COLO829 (cell line): ENCODE measurements at places on chromosomes 7 and 10.

DNA sequence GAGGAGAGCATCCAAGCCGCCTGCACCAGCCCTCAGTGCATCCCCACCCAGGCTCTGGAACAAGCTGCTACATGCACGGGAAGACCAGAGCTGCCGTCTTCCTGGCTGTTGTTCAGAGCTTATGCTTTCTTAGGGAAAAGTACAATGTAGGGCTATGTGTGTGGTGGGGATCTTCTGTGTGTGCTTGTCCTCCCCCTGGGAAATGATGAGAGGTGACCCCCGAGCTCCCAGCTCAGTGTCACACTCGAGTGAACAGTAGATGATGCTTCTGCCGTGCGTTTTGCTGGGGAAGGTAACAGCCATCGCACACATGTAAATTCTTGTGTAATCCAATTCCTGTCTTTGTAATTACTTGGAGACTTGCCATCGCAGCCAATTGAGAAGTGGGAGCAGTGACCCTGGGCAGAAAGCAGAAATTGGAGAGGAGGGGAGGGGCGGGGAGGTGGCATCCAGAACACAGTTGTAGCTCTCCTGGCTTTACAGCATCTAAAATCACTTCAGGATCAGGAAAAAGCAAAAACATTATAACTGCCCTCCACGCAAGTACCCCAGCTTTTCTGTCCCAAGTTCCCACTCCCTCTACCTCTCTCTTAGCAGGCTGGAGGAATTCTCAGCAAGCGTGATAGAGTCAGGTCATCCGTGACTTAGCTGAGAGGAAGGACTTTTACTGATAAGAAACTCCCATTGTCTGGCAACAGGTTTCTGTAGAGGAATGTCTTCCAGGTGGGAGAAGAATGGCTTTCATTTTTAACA, 149.6 kb downstream of the TCF7L2 start:
- DNase-seq = no peak

GRCh38 chr10:28242555-28243204, 60.2 kb downstream of the MPP7 start:
- DNase-seq = peak; percentile 25

- no peak for DNase-seq
These were observed 82.6 kb downstream of the ANLN start for GRCh38 chr7:36472141-36472729.

- DNase-seq = no peak
These were observed 12.0 kb downstream of the PWWP2B start for GRCh38 chr10:132408823-132409666.

DNA sequence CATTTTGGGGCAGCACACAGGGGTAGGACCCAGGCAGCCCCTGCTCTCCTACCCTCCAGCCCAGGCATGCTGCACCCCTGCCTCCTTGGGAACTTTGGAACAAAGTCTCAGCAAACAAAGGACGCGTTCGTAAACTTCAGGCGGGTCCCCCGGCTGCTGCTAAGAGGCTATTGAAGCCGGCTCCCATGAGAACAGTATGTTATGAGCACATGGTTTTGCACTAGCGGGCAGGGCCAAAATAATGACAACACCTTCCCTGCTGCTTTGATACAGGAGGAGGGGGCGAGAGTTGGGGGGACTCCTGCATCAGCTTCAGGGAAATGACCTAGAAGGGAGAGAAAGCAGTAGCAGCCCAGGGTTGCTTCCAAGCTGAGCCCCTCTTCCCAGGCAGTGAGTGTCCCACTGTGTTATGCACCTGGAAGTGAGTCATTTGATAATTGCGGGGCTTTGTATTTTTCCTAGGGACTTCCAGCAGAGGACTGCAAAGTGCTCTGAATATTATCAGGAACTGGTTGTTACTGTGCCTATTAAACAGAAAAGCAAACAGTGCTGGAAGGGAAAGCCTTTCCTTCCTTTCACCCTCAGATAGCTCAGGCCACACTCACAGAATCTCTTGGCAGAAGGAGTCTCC, 6.9 kb downstream of the ITPRIP start:
- DNase-seq = no peak
